ENCODE measurements at places on chromosomes 6 and 20.
A peak's percentile ranks its signal among the peaks of the same experiment; 100 is the strongest.

DNA sequence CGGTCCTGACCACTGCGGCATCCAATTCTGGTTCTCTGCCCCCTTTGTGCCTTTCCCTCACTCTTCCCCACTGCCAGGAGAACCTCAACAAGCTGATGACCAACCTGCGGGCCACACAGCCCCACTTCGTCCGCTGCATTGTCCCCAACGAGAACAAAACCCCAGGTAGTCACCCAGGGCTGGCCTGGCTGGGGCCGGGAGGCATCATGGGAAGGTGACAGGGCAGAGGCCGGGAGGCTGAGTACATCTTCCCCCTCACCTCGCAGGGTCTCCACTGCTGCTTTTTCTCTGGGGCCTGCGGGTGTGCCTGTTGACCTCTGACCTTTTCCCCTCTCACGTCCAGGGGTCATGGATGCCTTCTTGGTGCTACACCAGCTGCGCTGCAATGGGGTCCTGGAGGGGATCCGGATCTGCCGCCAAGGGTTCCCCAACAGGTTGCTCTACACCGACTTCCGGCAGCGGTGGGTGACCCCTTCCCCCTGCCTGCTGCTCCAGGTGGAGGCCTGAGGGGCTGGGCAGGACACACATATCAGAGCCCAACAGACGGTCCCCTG is 35.1 kb downstream of the MYH7B start:
- no peak for DNase-seq

DNA sequence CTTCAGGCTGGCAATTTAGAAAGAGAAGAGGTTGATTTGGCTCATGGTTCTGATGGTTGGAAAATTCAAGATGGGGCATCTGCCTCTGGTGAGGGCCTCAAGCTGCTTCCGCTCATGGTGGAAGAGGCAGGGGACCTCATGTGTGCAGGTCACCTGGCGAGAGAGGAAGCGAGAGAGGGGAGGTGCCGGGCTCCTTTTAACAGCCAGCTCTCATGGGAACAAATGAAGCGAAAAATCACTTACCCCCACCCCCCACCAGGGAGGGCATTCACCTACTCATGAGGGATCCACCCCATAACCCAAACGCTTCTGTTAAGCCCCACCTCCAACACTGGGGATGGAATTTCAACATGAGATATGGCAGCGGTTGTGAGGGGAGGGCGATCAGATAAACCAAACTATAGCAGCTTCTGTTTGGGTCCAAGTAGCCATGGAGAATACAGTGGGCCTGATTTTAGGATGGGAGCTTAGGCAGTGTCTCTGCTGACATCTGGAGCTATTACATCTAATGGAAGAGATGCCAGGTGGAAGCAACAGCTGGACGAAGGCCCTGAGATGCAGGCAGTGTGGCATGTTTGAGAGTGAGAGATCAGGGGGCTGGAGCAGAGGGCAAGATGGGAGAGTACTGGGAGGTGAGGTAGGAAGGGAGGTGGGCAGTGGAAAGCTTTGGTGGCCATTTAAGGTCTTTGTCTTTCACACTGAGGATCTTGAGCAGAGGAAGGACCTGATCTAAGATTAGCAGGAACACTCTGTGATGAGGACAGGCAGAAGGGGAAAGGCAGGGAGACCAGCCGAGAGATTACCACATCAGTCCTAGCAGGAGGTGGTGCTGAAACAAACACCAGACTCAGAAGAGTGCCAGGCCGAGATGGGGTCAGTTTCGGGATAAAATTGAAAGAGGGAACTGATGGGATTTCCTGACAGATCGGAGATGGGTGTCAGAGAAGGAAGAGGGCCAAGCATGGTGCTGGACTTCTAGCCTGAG is 161.8 kb downstream of the NFATC2 start:
- DNase-seq, result no peak

- no peak for DNase-seq
Measured at GRCh38 chr20:60258255-60258863, 300.1 kb downstream of the CDH26 start.

- no peak for DNase-seq
Measured at GRCh38 chr6:148175550-148176188, 167.0 kb upstream of the SASH1 start.

DNA sequence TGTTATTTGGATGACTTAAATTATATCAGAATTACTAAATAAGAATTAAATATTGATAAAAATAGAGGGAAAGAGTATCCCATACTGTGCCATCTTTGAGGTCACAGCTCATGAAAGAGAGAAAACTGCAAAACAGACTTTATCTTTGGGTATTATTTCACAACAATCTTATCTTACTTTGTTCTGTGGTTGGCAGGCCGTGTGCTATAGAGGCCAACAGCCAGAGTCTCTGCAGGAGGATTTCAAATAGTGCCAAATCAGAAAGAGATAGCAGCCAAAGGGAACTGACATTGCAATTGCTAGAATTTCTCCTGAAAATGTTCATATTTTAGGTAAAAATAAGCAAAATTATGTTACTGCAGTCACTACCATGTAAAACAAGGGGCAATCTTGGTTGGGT is 354.2 kb downstream of the GRIK2 start:
- no peak for DNase-seq

- DNase-seq, result peak; percentile 82
Measured at GRCh38 chr6:134373282-134373922, 55.5 kb upstream of the SGK1 start.

- DNase-seq, result no peak
Measured at GRCh38 chr6:165497472-165497871, 165.6 kb downstream of the PDE10A start.

- DNase-seq, result peak; percentile 6
Measured at GRCh38 chr6:150220634-150221551, 78.0 kb downstream of the PPP1R14C start.

GRCh38 chr6:165618241-165618640 is 44.8 kb downstream of the PDE10A start:
- DNase-seq, result no peak

DNA sequence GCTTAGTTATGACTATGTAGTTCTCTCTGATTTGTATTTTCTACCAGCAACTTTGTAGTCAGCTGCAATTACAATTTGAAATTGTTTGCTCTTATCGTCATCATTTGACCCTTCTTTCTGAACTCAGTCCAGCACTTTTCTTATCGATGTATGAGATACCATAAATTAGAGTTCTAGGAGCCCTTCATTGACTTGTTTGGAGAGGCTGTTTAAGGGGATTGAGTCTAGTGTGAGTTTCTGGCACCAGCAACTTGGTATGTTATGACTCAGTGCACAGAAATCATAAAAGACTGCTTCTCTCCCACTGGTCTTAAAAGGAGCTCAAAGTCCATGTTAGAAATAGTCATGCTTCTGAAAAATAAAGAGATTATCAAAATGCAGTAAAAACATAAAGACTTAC is 190.3 kb downstream of the TENT5A start:
- DNase-seq, result peak; percentile 89

GRCh38 chr6:31879901-31880300 is 1.1 kb upstream of the SLC44A4 start:
- DNase-seq, result no peak

DNA sequence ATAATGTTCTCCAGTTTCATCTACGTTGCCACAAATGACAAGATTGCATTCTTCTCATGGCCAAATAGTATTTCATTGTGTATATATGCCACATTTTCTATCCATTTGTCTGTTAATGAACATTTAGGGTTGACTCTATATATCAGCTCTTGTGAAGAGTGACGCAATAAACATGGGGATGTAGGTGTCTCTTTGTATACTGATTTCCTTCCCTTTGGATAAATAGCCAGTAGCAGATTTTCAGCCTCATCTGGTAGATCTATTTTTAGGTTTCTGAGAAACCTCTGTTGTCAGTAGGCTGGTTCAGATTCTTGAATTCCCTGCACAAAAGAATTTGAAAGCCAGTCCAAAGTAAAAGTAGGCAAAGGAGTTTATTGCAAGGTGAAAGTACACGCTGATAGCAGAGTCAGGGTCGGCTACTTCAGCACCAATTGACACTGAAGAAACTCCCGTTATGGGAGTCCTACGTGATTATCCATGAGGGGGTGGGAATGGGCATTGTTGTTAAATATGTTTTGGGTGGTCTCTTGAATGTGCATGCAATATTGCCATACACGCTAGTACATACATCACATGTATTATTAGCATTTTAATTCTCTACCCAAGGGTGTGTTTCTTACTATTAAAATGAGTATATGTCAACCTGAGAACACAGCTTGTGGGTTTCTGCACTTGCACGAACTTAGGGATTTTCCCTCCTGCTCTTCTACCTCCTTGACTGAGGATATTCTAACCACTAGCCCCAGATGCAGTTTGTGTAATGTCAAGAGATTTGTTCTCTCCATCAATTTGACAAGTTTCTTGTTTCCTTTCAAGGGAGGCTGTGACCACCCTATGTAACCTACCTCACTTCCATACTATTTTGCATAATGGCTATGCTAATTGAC is 14.4 kb upstream of the SLC17A2 start:
- no peak for DNase-seq

- DNase-seq, result peak; percentile 39
Measured at GRCh38 chr6:167898673-167899311, 72.1 kb downstream of the AFDN start.

GRCh38 chr6:92180090-92180489 is 1239.3 kb downstream of the EPHA7 start:
- peak; percentile 1 for DNase-seq
